ENCODE measurements at places on chromosomes 4 and X.
A peak's percentile ranks its signal among the peaks of the same experiment; 100 is the strongest.

- no peak for DNase-seq
These were observed 16.2 kb downstream of the ZFYVE28 start for GRCh38 chr4:2402048-2402842.

GRCh38 chr4:140253556-140254027, 99.6 kb upstream of the MAML3 start:
- no peak for DNase-seq

GRCh38 chrX:74923942-74924448, 1.3 kb downstream of the NEXMIF start:
- DNase-seq, result no peak

- peak; percentile 65 for DNase-seq
These were observed 5.6 kb downstream of the PRDM8 start for GRCh38 chr4:80202741-80203553.

- no peak for DNase-seq
These were observed 196.7 kb upstream of the LNX1 start for GRCh38 chr4:53788011-53788410.

GRCh38 chr4:77399831-77400230, 205.8 kb upstream of the CXCL13 start:
- DNase-seq, result no peak

DNA sequence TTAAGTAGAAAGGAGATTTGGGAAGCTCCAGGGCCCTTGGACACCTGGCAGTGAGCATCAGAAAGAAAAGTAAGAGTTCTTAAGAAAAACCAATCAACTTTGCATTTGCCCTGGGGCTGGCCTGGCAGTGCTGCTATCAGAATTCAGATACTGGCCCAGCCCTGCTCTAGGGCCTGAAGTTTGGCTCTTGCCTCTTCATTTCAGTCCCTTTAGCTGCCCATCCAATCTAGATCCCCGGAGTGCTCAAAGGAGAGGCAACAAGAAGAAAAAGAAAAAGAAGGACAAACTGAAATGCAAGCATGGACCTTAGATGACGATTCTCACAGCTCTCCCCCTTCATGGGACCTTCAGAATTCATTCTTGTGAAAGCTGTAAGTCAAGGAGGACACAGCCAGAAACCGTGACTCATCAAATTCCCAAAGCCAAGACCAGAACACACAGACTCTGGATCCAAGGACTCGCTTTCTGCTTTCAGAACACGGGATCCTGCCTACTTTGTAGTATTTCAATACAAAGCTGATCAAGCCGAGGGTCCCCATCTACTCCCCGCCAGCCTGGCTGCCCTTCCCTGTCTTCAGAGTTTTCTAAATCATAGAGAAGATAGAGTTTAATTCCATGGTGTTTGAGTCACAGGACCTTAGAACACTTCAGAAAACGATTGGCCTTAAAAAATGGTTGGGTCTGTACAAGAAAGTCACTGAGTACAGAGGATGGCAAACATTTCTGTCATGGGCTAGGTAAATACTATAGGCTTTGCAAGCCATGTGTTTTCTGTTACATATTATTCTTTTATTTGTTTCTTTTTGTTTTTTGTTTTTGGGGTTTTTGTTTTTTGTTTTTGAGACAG, 103.7 kb downstream of the RBM47 start:
- DNase-seq, result no peak

DNA sequence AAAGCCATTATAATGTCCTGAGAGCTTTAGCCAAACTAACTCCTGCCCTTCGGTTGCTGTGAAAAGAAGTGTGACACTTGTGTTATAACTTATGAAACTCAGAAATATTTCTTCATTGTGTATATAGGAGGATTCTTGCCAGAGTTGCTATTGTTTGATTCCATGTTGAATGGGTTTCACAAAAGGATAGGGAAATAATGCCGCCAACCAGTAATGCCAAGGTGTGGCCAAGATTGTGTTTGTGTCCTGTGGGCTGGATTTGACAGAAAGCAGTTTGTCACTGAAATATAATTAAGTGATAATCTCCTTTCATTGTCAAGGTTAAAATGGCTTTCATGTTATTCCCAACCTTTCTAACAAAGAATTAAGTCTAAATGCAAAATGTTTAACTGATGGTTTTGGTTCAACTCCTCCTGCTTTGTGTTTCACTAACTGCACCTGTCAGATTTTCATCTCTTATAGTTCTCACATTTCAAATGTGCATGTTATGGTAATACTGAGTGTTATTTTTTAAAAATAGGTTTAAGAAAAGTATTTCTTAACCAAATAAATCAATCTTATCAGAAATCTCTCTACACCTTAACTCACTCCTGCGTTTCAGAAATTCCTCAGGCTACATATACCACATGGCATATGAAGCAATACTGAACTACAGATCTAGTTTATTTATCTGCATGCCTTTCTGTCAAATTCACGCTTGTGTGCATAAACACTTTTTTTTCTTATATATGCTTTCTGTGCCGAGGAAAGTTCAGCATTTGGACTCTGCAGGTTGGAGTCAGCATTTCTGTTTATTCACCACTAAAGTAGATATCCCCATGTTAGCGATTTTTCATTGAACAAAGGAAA, at the start of gene CLDN22:
Gene CLDN22, minus strand, starts transcription at position 66 of the 849 bp plus-strand sequence. Its CDS starts 58 bp downstream, at position 8.
- DNase-seq, result no peak

DNA sequence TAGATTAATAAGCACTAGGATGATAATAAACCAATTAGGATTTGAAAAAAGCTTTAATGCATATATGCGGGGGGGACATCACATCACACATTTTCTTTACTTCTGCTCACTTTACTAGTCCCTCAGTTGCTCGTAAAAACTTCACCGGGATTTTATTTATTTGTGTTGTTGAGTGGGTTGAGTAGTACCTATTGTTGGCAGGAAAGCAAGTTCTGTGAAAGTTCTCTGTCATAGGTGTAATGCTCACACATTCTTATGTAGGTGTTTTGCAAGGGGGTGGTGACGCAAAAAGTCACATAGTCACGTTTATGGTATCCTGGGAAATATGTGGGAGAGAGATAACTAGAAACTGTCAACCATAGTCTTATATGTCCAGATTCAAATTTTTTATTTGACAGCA, 65.3 kb downstream of the PDLIM5 start:
- no peak for DNase-seq

- no peak for DNase-seq
These were observed 31.8 kb upstream of the SRD5A3 start for GRCh38 chr4:55314141-55314820.

GRCh38 chr4:55547466-55547770, 709 bp upstream of the CLOCK start:
- no peak for DNase-seq

DNA sequence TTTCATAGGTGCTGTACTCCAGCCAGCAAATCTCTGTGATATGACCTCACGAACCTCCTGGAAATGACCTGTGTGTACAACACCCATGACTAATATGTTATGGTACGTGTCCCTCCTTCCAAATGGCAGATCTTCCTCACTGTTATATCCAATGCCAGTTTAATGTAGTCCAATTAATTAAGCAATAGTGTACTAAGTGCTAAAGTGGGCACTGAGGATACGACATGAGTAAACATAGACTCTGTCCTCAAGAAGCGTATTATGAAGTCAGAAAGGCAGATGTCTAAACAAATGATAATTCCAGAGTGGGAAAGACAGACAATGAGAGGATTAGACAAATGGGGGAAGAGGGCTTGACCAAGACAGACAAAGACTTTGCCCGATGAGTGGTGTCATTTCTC, 33.9 kb downstream of the GPRIN3 start:
- DNase-seq, result no peak
